ENCODE measurements at places on chromosomes 12 and 14. TPM values are rescaled to one million over a fixed set of nuclear protein-coding genes. Genes with fewer than 3 reads are reported as not detected.

GRCh38 chr12:132505105-132505851 lies 15.3 kb downstream of the FBRSL1 start:
- no peaks in the 10 kb centered on the region for H3K27me3 ChIP-seq
- peaks cover 6% of the 10 kb centered on the region for H3K36me3 ChIP-seq
- no peak overlapping the region for H3K4me3 ChIP-seq
- peaks cover 44% of the 10 kb centered on the region for H3K4me1 ChIP-seq

DNA sequence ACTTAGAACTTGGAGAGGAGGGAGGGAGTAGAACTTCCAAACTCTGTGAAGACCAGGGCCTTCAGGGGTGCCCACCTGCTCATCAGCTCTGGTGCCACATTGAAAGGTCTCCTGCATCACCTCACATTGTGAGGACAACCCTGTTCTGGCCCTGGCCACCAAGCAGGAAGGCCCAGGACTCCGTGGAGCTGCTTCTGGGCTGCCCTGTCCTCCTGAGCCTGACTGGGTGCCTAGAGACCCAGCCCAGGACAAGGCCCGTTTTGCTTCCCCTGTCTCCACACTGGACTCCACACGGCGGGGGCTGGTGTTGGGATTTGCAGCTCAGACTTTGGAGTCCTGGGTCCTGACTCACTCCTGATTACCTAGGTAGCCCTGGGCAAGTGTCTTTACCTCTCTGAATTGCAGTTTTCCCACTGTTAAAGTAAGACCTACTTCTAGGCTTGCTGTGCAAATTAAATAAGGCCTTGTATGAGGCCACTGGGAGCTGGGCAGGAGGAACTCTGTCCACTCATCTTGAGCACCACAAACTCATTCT lies 12.5 kb upstream of the KRT82 start:
- DNase-seq = no peak
- no peaks in the 10 kb centered on the region for H3K36me3 ChIP-seq
- no peak overlapping the region for H3K4me3 ChIP-seq
- no peaks in the 10 kb centered on the region for H3K27me3 ChIP-seq
- peaks cover 7% of the 10 kb centered on the region for H3K4me1 ChIP-seq
- H3K27ac ChIP-seq = no peak overlapping the region

- peak; percentile 84 for DNase-seq
- no peaks in the 10 kb centered on the region for H3K36me3 ChIP-seq
- H3K4me3 ChIP-seq = no peak overlapping the region
- H3K27ac ChIP-seq = no peak overlapping the region
- H3K4me1 ChIP-seq = no peaks in the 10 kb centered on the region
Measured at GRCh38 chr12:153080-153746, 60.7 kb downstream of the SLC6A12 start.

GRCh38 chr12:6970096-6970527 lies 352 bp downstream of the PHB2 start:
- DNase-seq = no peak
- peaks cover 25% of the 10 kb centered on the region for H3K4me1 ChIP-seq
- H3K27ac ChIP-seq = peak overlapping the region; percentile 92
- H3K27me3 ChIP-seq = no peaks in the 10 kb centered on the region

GRCh38 chr12:54586620-54587019 lies 1.8 kb downstream of the PPP1R1A start:
- no peaks in the 10 kb centered on the region for H3K36me3 ChIP-seq
- peaks cover 6% of the 10 kb centered on the region for H3K4me1 ChIP-seq
- H3K27ac ChIP-seq = no peak overlapping the region
- H3K27me3 ChIP-seq = peaks cover 48% of the 10 kb centered on the region
- H3K4me3 ChIP-seq = no peak overlapping the region

- H3K27ac ChIP-seq = peak overlapping the region; percentile 30
- no peaks in the 10 kb centered on the region for H3K27me3 ChIP-seq
- no peaks in the 10 kb centered on the region for H3K36me3 ChIP-seq
- no peak overlapping the region for H3K4me3 ChIP-seq
- H3K4me1 ChIP-seq = peaks cover 21% of the 10 kb centered on the region
- no peak for DNase-seq
Measured at GRCh38 chr12:12903642-12904609, 12.6 kb downstream of the GPRC5A start.

Gene MFAP5
- total RNA-seq = 2.8 TPM

Gene GUCY2C
- not detected for total RNA-seq

Gene PLA2G1B
- total RNA-seq = 62.2 TPM

Gene CCDC38
- not detected for total RNA-seq

Gene ACOT6
- not detected for total RNA-seq

Gene CFAP54
- total RNA-seq = 0.75 TPM

Gene MYF5
- not detected for total RNA-seq

Gene KRT2
- not detected for total RNA-seq
